ENCODE measurements at places on chromosomes 6 and 20.

GRCh38 chr6:155201461-155202226 is 62.2 kb upstream of the CLDN20 start:
- no peak for DNase-seq

DNA sequence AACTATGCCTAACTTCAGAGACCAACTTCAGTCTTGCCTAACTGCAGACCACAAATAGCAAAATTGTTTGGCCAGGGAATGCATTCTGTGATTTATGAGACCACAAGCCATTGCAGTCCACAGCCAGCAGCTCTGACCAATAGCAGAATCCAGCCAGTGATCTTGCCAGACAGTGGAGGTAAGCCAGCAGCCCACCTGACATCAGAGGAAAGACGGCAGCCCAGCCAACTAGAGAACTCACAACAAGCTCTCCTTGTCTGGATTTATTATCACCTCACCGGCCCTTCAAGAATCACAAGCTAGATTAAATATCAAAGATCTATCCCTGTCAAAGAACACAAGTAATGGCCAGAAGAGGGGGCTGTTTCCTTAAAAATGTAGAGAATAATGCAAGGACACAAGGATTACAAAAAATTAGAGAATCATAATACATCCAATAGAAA is 66.5 kb upstream of the SLC35F1 start:
- no peak for DNase-seq

- no peak for DNase-seq
These were observed 175.2 kb downstream of the MRPL14 start for GRCh38 chr6:43951756-43952675.

DNA sequence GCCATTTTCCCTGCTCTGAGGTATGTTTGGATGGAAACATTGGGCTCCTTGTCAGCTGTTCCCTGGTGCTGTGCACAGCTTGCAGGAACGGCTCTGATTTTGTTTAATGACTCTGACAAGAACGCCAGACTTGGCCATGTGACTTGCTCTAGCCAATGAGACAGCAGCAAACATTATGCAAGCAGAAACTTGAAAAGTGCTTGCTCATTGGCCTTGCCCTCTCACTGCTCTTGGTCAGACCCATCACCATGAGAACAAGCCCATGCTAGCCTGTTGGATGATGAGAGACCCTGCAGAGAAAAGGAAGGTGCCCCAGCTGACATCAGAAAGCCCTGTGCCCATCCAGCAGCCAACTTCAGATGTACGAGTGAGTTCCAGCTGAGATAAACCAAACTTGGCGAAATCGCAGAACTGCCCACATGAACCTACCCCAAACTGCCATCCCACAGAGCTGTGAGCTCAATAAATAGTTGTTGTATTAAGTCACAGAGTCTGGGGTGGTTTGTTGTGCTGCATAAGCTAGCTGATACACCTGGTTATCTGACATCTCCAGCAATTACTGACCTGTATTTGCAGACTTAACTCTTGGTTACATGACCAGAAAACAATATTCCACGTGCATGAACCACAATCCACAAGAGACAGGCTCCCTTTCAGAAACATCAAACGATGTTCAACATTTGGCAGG is 96.9 kb downstream of the JPH2 start:
- no peak for DNase-seq

GRCh38 chr6:166318227-166318626 is 10.0 kb upstream of the PRR18 start:
- DNase-seq: no peak

GRCh38 chr20:14453259-14453658 is 115.8 kb upstream of the FLRT3 start:
- DNase-seq: no peak

- no peak for DNase-seq
These were observed 27.6 kb upstream of the MRPS18A start for GRCh38 chr6:43715056-43715788.

GRCh38 chr6:43779852-43780236 is 9.8 kb downstream of the VEGFA start:
- DNase-seq: no peak

- DNase-seq: no peak
These were observed 24.0 kb upstream of the HDAC2 start for GRCh38 chr6:113994934-113995342.

DNA sequence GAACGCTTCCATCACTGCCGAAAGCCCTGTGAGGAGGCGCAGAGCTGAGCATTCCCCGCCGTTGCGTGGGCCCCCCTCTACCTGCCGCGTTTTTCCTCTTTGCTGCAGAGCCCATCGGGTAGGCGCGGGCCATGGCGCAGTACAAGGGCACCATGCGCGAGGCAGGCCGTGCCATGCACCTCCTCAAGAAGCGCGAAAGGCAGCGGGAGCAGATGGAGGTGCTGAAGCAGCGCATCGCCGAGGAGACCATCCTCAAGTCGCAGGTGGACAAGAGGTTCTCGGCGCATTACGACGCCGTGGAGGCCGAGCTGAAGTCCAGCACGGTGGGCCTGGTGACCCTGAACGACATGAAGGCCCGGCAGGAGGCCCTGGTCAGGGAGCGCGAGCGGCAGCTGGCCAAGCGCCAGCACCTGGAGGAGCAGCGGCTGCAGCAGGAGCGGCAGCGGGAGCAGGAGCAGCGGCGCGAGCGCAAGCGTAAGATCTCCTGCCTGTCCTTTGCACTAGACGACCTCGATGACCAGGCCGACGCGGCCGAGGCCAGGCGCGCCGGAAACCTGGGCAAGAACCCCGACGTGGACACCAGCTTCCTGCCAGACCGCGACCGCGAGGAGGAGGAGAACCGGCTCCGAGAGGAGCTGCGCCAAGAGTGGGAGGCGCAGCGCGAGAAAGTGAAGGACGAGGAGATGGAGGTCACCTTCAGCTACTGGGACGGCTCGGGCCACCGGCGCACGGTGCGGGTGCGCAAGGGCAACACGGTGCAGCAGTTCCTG is 693 bp downstream of the FAM50B start:
- DNase-seq: no peak

GRCh38 chr20:44129911-44130718 is 56.9 kb downstream of the JPH2 start:
- DNase-seq: no peak

- DNase-seq: no peak
These were observed 414.6 kb downstream of the RFPL4B start for GRCh38 chr6:112761740-112762139.

DNA sequence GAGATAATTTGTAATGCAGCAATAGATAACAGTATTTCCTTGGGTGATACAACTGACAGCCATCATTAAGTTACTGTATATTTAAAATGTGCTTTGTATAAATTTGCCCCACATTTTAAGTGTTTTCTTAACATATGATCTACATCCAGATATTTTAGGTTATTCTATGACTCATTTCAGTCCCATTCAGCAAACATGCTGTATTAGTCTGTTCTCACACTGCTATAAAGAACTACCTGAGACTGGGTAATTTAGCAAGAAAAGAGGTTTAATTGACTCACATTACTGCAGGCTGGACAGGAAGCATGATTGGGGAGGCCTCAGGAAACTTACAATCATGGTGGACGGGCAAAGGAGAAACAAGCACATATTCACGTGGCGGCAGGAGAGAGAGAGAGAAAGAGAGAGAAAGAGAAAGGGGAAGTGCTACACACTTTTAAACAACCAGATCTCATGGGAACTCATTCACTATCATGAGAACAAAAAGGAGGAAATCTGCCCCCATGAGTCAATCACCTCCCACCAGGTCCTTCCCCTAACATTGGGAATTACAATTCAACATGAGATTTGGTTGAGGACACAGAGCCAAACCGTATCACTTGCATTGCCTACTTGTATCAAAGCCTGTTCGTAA is 9.6 kb upstream of the CHD6 start:
- DNase-seq: no peak

DNA sequence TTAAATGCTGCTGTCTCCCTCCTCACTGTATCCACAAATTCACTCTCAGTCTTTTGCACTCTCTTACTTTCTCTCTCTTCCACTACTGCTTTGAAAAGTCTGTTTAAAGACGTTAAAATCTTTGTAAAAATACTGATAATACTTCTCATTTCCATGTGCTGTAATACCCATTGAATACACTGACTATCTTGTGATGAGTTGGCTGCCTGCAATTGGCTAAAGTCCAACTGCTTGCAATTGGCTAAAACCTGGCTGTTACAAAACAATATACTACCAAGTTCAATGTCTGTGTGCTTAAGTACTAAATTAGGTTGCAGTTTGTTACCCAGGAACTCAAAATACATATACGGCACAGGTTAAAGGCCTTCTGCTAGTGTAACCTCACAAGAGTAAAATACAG is 264.8 kb downstream of the THBS2 start:
- DNase-seq: no peak

GRCh38 chr6:149852180-149852579 is 12.0 kb downstream of the LRP11 start:
- no peak for DNase-seq

DNA sequence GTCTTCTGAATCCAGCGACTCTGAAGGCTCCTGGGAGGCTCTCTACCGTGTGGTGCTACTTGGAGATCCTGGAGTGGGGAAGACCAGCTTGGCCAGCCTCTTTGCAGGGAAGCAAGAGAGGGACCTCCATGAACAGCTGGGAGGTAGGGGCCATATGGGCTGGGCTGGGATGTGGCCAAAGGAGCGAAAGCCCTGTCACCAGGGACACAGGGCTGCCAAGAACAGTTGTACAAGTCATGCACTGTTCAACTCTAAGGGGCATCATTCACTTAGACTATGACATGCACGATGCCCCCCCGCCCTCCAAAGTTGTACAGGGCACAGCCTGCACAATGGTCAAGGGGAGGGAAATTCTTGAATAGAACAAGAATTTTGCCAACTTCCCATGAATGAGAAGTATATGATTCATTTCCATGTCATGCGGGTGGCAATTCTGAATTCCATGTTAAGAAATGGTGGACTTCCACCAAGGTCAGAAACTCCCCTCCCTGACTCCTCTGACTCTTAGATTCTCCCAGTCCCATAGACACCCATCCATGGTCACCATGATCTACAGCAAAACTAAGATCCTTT is 1.6 kb downstream of the REM1 start:
- no peak for DNase-seq

- no peak for DNase-seq
These were observed 3.0 kb downstream of the TCEA2 start for GRCh38 chr20:64065974-64066343.

DNA sequence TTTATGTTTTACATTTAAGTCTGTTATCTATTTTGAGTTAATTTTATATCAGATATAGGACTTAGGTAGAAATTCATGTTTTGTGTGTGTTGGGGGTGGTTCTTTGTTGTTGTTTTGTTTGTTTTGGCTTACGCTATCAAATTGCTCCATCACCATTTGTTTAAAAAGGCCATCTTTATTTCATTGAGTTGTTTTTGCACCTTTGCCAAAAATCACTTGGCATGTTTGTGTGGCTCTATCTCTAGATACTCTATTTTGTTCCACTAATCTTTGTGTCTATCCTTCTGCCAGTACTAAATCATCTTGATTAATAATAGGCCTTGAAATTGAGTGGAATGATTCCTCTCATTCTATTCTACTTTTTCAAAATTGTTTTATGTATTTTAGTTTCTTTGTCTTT is 7.4 kb downstream of the CYP39A1 start:
- DNase-seq: no peak

GRCh38 chr6:112015725-112016124 is 38.2 kb upstream of the CCN6 start:
- no peak for DNase-seq

DNA sequence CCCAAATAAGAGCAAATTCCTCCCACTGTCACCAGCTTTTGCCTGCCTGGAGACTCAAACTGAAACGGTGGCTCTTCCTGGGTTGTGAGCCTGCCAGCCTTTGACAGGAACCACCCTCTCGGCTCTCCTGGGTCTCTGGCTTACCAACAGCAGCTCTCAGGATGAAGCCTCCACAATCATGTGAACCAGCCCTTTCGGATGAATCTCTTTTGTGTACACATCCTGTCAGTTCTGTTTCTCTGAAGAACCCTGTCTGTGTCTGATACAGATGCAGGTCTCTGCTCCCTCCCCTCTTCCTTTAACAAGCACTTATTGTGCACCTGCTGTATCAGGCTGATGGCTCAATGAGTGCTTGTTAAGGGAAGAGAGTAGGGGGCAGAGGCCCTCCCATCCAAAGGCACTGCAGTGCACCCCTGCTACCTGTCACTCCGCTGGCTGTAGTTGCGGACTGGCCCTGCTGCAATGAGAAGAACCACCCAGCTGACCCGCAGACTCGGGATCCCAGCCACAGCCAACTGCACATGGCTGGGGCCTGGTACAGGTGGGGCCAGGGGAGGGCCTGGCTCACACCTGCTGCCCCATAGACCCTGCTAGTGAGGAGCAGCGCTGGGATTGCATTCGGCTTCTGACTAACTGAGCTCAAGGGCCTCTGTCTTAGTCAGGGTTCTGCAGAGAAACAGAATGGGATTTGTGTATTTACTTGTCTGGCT is 120.1 kb upstream of the PMEPA1 start:
- no peak for DNase-seq

DNA sequence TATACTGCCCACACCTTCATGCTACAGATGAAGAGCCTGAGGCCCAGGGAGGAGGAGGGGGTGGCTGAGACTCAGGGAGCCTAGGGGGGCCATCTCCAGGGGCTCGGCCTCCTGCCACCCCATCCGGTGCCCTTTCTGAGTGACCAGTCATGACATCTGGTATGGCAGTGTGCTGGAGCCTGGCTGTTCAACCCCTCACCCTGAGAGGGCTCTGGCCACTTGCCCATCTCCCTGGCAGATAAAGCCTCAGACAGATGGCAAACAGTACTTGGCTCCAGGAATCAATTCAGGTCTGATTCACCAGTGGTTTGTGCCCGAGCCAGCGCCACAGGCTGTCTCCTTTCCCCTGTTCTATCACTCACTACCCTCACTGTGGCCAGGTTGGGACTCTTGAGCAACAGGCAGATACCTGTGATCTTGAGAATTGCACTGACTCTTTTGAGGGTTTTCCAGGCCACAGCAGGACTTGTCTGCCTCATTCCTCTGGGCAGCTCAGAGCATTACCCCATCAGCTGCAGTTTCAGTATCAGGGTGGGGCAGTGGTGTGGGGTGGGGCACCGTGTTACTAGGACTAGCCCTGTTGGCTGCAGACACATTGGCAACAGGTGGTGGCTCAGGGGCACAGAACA is 22.8 kb downstream of the SRSF3 start:
- DNase-seq: no peak

GRCh38 chr20:51906679-51907078 is 104.4 kb upstream of the SALL4 start:
- DNase-seq: no peak

- DNase-seq: no peak
These were observed 46.2 kb downstream of the EDN1 start for GRCh38 chr6:12336121-12336971.

DNA sequence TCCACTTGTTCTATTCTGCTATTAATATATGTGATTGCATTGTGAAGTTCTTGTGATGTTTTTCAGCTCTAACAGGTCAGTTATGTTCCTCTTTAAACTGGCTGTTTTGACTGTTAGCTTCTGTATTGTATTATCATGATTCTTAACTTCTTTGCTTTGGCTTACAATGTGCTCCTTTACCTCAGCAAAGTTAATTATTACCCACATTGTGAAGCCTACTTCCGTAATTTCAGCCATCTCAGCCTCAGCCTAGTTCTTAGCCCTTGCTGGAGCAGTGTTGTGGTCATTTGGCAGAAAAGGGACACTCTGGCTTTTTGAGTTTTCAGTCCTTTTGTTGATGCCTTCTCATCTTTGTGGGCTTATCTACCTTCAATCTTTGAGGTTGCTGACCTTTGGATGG is 440.2 kb downstream of the TBC1D32 start:
- DNase-seq: no peak

All from esophagus squamous epithelium (tissue), 5 donors.